ENCODE measurements at places on chromosomes 12 and 14. TPM values are rescaled to one million over a fixed set of nuclear protein-coding genes. Genes with fewer than 3 reads are reported as not detected.

DNA sequence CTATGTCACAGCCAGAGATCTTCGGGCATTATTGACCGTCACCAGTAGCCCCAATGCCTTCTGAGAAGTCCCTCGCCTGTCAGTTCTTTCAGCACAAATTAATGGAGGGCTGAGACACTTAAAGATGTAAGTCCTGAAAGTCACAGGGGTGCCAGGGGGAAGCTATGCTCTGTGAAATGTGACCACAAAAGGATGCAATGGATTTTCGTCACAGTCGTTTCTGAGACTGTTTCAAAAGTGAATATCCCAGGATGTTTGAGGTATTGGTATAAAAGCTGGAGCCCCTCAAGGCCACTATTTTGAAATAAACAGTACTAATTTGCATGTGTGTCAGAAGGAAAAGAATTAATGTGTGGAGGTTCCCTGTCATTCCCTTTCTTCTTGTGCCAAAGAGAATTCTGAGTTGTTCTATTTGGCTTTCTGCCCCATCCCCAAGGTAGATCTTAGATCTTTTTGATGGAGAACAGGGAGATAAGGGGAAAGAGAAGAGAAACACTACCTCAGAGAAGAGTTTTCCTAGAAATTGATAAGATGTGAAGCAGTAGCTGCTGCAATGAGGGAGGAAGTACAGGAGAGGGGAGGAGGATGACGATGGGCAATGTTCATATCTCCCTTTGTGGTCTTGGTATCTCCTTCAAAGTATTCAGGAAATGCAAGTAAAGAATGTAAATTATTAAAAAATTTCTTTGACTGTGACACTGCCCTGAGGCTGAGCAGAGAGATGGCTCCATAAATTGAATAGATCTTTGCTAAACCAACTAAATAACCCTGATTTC is 101.8 kb upstream of the NAP1L1 start:
- DNase-seq, result no peak

GRCh38 chr14:104424406-104425072 is 155.0 kb upstream of the C14orf180 start:
- DNase-seq, result peak; percentile 29

The CHST11 gene
- 4.7 TPM for total RNA-seq

DNA sequence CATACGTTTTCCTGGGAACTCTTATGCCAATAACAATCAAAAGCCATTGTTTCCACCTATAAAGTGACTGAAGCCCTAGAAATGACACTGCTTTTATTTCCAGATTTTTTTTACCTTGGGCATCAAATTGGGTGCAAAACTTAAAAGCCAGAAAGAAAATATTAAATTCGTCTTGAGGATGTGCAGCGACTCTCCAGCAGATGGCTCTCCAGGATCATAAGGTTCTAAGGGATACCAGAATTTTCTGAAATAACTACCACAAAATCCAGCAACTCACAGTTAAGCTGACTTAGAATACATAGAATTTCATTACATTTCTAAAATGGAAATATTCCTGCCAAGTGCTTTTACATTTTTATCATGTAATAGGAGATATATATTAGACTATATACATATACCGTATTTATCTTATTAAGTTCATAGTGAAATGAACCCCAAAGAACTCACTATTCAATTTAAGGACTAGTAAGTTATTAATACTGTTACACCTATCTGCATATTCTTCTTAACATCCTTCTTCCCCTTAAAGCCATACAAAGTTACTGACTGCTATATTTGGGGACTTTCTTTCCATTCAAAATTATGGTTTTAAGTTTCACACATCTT is 44.0 kb downstream of the ARMH4 start:
- DNase-seq, result no peak

DNA sequence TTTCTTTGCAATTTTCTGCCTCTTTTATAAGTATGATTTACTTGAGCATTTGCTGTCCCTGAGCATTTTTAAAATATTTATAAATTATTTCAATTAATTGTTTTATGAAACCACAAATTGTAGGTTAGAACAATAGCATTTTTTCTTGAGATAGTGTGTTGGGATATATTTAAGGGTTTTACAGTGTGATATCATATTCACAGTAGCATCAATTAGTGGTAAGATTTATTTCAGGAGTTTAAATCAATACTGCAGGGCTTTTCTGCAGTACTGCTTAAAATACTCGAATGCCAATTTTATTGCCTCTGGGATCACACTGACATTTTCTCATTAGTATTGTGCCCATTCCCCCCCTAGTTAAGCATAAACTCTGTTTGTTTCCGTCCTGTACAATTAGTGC is 82.2 kb downstream of the BHLHE41 start:
- DNase-seq, result no peak

Measured in urinary bladder (tissue), 4 donors.